Caco-2 (cell line): ENCODE measurements at places on chromosomes 5 and 9.

DNA sequence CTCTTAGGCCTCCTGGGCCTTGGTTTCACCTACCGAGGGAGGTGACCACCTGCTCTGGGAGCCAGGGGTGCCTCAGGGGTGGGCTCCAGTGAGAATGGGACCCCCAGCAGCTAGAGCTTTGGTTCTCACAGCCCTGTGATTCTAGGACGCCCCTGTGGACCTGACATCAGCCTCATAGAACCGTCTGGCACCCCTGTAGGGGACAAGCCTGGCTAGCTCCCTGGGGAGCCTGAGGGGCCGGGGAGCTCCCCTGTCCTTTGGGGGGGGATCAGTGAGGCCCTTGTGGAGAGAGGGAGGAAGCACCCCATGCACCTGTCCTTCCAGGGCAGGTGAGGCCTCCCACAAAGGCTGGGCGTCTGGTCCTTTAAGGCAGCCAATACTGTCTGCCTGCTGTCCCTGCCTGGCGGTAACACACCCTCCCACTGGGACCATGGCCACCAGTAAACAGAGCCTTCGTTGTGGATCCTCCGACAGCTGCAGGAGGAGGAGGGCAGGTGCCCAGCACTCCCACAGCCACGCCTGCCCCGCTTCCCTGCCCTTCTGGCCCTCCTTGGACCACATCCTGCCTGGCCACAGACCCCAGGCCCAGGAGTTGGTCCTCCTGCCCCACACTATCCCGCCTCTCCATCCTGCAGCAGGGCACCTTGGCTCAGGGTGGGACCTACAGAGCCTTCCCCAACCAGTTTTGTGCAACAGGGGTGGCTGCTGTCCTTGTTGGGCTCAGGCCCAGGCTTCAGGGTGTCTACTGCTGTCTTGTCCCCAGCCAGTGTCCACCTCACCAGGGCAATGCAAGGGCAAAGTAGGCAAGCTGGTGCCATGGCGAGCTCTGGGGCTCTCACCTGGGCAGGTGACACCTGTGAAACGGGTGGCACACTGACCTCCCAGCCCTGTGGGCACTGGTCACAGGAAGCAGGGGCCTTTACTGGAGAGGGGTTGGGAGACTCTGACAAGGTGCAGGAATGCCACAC is 3.0 kb upstream of the TUBB4B start:
- no peak for DNase-seq

- no peak for DNase-seq
Observed at GRCh38 chr5:58246461-58246944, 213.4 kb downstream of the PLK2 start.

GRCh38 chr5:65721720-65722574 is at the start of the genes NLN and SGTB:
Gene NLN, plus strand, starts transcription at chr5:65722205. Its CDS starts 169 bp downstream, at chr5:65722374.
Gene SGTB, minus strand, starts transcription at chr5:65722109. Its CDS starts 1,302 bp downstream, at chr5:65720807.
- peak; percentile 92 for DNase-seq

DNA sequence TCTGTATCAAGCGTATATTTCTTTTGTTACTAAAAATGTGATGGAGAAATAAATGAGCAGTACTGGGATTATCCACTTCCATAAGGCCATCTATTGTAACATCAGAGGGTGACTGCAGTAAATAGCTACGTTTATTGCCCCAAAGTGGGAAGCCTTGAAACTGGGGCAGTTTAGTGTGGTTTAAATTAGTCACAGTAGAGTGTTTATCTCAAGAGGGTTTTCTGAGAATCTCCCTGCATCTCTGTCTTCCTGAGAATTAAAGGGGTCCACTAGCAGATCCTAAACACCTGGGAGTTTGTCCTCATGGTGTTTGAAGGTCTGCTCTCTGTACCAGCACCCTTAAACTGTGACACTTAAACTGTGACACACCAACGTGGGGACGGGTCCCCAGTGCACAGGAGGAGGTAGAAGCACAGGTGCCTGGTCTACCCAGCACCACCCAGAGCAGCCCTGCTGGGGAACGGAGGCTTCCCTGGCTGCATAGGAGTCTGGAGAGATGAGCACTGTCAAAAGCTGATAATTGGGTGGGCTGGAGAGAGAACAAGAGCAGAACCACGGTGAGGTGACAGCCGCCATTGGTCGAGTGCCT is 25.2 kb downstream of the PRRC2B start:
- no peak for DNase-seq

DNA sequence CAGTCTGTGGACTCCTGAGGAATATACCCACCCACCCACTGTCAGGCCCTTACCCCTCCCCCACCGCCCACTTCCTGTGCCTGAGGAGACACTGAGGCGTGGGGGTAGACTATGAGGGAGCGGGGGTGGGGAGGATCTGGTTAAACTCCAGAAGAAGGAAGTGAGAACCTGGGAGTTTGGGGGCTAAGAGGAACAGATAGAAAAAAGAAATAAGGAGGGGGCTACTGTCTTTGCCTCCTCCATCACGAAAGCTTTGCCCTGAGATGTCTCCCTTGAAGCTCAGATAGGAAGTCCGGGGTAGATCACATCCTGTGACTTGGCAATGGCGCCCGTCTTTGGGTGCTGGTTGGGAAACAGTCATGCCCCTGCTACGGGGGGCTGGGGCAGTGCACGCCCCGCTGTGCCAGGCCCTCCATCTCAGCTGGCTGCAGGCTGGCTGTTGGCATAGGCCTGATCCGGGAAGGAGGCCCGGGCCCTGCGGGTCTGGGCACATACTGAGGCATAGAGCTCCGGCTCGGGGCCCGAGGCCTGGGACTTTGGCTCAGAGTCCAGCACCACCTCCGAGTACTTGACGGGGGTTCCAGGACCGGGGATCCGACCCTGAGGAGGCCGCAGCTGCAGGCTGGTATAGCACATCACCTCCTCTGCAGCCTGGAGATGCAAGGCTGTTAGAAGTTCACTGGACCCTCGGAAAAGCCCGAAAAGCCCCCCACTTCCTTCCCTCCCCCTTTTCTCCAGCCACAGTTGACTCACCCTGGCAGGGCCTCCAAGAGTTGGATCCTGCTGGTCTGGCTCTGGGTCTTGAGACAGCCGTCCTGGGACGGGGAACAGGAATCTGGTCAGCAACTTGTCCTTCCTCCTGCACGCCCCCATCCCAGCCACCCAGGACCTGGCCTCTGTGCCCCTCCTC is 1.0 kb downstream of the SIT1 start:
- no peak for DNase-seq

DNA sequence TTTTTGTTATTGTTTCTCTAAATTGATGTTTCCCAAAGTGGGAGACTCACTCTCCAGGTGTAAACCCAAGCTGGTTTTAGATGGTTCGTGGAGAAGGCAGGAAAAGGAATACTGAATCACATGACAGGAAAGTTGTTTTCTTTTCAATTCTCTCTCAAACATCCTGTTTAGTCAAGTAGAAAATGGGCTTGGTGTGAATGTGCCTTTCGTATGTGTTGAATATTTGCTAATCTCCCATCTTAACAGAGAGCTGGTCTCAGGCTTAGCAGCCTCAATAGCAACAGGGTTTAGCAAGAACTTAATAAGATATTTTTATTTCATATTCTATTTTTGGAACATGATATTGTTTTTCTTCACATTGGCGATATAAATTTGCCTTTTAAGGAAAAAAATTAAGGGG is 119.7 kb downstream of the INSYN2B start:
- DNase-seq: no peak
